ENCODE measurements at places on chromosomes 11 and 22. TPM values are rescaled to one million over a fixed set of nuclear protein-coding genes. Genes with fewer than 3 reads are reported as not detected.

DNA sequence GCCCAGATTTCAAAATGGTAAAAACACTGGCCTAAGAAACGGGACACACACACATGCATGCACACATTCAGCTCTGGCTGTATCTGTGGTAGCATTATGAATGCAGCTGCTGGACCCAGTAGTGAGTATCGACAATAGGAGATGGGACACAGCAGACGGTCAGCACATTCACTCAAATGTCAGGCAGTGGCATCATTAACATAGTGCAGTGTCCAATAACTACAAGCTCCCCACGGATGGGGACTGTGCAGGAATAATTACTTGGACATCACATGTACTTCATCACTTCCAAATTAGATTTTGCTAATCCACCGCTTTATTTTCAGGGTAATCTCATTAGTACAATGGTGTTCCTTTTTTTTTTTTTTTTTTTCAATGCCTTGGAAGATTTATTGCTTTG is 109.5 kb downstream of the FANCF start:
- no peak for DNase-seq

DNA sequence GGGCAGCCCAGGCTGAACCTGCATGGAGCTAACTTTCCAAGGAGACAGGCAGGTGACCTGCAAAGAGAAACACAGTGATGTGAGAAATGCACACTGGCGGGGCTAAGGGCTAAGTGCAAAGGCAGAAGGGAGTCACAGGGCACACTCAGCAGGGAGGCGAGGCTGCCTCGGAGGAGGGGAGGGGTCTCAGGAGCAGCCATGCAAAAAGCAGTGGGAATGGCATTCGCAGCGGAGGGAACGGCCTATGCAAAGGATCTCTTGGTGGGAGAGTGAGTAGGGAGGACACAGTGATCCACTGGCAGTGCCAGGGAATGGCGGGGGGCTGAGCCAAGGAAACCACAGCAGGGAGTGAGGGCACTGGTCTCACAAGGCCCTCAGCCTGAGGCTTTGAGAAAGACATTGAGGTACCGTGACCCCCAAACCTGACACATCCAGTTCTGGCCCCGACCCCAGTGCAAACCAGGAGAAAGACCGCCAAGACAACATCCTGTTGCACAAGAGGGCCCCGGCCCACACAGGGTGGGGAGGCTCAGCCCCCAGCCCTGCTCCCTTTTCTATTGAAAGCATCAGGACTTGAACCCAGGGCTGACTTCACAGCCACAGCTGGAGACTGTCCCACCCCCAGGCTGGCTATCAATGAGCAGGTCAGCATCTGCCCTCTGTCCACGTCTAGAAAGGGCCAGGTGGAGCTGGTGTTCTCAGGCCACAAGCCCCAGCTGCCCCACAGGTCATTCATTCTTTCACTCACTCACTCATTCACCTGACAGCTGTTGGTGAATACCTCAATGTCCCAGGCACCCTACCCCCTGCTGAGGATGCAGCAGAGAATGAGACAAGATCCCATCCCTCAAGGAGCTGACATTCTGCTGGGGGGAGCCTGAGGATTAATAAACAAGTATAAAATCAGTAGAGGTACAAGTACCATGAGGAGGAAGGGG is 50.7 kb downstream of the IGLL1 start:
- DNase-seq: no peak

DNA sequence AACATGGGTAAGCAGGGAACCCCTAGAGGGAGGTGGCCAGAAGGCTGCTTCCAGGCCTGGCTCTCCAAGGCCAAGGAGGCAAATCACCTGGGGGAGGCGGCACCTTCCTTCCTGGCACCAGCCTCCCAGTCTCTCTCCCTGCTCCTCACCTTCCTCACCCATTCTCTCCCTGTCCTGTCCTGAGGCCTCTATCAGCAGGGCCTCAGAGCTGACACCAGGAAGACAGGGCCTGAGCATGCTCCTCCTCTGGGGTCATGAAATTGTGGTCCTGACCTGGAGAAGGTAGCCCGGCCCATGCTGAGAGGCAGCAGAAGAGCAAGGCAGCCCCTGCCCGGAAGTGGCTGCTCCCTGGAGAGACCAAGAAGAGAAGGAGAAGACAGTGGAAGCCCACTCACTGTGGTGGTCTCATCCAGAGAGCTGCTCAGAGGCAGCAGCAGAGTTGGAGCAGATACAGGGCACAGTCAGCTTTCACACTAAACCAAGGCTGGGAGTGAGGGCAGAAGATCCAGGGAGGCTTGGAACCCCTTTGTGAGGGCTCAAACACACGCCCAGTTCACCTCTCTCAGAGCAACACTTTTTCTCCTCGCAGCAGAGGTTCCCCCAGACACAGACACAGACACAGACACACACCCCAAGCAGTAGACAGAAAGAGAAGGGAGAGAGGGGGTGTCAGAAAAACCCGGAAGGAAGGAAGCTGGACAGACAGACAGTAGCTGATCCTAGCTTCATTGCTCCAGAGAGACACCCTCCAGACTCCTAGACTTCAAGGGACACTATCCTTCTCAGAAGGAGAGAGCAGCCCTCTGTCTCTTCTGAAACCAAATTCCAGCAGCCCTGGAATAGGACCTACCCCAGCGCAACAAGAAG is 1.8 kb downstream of the BCL9L start:
- DNase-seq: no peak

The SMTNL1 gene
- polyA plus RNA-seq: 63.6 TPM

The PNPLA5 gene
- 0.07 TPM for polyA plus RNA-seq

GRCh38 chr11:116118138-116118470 is 613.9 kb upstream of the CADM1 start:
- DNase-seq: no peak

DNA sequence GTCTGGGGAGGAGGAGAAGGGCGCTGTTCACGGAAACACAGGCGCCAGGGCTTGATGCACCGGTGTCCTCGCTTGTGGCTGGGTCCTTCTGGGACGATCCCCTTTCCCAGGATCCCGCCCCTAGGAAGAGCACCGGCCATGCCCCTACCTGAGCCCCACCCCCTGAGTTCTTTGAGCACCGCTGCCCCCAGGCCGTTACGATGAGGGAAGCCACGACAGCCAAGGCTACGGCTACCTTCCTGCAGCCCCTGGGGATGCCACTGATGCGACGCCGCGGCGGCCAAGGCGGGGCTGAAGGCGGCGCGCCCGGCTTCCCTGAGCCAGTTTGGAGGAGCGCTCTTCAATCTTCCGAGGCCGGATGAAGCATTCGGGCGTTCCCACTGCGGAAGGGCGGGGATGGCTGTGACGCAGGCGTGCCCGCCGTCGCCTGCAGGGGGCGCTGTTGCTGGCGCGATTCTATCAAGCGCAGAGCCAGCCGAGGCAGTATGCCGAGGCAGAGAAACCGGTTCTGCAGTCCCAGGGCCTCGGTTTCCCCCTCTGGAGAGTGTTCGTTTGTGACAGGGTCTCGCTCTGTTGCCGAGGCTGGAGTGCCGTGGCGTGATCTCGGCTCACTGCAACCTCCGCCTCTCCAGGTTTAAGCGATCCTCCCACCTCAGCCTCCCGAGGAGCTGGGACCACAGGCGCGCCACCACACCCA is 9.7 kb upstream of the NEFH start:
- DNase-seq: peak; percentile 37

The KREMEN1 gene
- 96.7 TPM for polyA plus RNA-seq

The MYBPC3 gene
- polyA plus RNA-seq: 0.19 TPM

The OR52B6 gene
- not detected for polyA plus RNA-seq

GRCh38 chr22:30474121-30474520 is 2.3 kb upstream of the SEC14L3 start:
- no peak for DNase-seq

The KDM4D gene
- not detected for polyA plus RNA-seq

The SRPRA gene
- polyA plus RNA-seq: 56.9 TPM

The IGHMBP2 gene
- polyA plus RNA-seq: 9.9 TPM

DNA sequence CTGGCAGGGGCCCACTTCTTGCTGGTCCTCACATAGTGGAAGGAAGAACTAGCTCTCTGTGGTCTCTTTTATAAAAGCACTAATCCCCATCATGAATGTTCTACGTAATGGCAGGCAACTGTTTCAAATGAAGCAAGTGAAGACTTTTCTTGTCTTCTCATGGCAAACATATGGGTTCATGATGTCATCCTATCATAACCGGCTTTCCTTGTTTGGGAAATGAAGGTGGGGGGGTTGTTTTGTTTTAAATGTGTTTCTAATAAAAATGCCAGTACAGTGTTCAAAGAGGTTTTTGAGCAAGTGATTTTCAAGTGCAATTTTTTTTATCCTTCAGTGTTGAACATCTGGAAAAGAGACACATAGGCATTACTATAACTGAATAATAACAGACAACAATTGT is 33.4 kb downstream of the REXO2 start:
- no peak for DNase-seq

DNA sequence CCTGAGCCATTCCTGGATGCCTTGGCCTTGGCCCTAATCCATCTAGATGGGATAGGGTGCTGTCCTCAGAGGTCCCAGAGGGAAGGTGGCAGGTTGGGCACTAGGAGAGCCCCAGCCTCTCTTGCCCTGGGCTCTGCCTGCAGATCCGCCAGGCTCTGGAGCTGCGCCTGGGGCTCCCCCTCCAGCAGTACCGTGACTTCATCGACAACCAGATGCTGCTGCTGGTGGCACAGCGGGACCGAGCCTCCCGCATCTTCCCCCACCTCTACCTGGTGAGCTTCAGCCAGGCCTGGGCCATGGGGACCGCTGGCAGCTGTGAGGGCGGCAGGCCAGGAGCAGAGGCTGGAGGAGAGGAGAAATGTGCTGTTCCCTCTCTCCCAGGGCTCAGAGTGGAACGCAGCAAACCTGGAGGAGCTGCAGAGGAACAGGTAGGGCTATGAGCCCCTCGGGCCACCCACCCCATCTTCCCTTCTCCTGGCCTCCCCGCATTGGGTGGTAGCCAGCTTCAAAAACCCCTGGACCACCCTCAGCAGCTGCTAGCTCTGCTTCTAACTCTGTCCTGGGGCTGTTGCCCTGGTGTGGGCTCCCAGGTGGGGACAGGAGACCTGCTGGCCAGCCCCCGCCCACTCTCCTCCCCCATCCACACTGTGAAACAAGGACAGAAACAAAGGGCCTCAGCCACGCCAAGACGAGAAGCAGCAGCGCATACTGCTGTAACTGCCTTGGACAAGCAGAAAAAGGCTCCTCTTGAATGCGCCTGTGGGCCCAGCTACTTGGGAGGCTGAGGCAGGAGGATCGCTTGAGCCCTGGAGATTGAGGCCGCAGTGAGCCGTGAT is 4.9 kb downstream of the SSH3 start:
- no peak for DNase-seq

DNA sequence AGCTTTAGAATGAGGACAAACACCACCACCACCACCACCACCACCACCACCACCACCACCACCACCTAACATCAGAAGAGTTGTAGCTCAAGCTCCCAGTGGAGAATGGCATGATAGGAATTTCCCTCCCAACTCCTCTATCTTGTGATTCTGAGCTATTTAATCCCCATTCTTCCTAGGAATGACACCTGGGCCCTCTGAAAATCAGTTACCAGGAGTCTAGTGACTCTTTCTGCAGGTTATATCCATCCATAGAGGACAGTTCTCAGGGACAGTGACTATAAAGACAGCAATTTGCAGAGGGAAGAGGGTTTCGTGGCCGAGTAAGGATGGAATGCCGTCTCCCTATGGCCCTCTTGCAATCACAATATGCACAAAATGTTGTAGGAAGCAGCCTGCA is 27.8 kb downstream of the MYH9 start:
- DNase-seq: no peak

- DNase-seq: no peak
These were observed 11.2 kb downstream of the GRIK4 start for GRCh38 chr11:120522736-120523135.

- DNase-seq: peak; percentile 33
These were observed at the start of gene PRSS23 for GRCh38 chr11:86800076-86800959. Gene PRSS23, plus strand, starts transcription at chr11:86800542. Its CDS starts 7,102 bp downstream, at chr11:86807644.

- no peak for DNase-seq
These were observed 2241.0 kb upstream of the RAG2 start for GRCh38 chr11:38839071-38839470.

DNA sequence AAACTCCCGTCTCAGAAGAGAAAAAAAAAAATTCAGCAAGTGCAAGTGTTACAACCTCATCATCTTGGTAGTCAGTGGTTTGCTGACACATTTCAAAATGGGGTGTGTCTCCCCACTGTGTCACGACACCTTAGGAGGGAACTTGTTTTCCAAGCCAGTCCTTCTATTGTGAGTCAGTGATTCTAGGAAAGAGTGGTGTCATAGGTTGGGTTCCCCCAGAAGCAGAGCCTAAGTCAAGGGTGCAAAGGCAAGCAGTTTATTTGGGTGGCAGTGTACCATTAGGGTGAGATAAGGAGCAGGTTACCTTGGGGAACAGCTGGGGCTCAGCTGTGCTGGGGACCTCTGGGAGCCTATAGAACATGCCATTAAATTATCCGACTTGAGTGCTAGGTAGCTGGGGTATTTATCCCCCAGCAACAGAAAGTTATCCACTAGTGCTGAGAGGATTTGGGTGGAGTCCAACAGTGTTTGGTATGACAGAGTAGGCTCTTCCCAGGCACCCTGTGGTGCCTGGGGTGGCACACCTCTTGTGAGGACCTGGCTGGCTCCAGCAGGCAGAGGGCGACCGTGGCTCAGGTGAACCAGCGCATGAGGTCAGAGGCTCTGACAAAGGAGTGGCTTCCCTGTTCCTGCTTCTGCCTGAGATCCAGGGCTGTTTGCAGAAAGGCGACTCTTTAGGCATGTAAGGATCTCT is 41.7 kb downstream of the KIAA1671 start:
- no peak for DNase-seq

- no peak for DNase-seq
These were observed 70.7 kb upstream of the CCDC179 start for GRCh38 chr11:22930816-22931594.

GRCh38 chr11:71465054-71465453 is 12.1 kb downstream of the NADSYN1 start:
- no peak for DNase-seq

The RAC2 gene
- polyA plus RNA-seq: 24.5 TPM

GRCh38 chr11:23288003-23288783 is 427.9 kb upstream of the CCDC179 start:
- DNase-seq: peak; percentile 43

Measured in muscle of arm (tissue), 14 donors.